ENCODE measurements at places on chromosomes 13 and 19.

- no peak for DNase-seq
Observed at GRCh38 chr19:5743630-5744029, 23.2 kb downstream of the CATSPERD start.

GRCh38 chr13:51595416-51595815 is 11.2 kb downstream of the WDFY2 start:
- DNase-seq: no peak

GRCh38 chr19:29294343-29294811 is 81.4 kb upstream of the UQCRFS1 start:
- no peak for DNase-seq

GRCh38 chr13:24097064-24097463 is 63.5 kb upstream of the SPATA13 start:
- no peak for DNase-seq

DNA sequence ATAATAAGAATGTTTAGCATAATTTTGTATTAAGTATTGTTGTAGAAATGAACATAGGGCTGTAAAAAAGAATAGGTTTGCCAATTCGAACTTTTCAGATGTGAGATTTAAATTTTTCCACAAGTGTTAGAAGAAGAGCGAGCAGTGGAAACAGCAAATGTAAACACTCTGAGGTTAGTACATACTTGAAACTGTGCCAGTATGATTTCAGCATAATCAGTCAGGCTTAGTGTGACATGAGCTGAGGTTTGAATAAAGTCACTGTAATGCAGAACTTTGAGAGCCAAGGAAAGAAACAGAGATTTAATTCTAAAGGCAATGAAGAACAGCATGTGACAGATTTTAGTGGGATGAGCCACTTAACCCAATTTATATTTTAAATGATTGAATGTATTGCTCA is 2166.4 kb downstream of the PCDH9 start:
- DNase-seq: no peak

GRCh38 chr19:9850235-9850959 is 15.3 kb downstream of the PIN1 start:
- DNase-seq: no peak
